NCI-H524 (cell line): ENCODE measurements at places on chromosomes 12 and 14.

- no peak for DNase-seq
These were observed 10.5 kb downstream of the CELA1 start for GRCh38 chr12:51335931-51336330.

GRCh38 chr14:56005191-56006053 lies 112.8 kb upstream of the PELI2 start:
- DNase-seq = no peak

DNA sequence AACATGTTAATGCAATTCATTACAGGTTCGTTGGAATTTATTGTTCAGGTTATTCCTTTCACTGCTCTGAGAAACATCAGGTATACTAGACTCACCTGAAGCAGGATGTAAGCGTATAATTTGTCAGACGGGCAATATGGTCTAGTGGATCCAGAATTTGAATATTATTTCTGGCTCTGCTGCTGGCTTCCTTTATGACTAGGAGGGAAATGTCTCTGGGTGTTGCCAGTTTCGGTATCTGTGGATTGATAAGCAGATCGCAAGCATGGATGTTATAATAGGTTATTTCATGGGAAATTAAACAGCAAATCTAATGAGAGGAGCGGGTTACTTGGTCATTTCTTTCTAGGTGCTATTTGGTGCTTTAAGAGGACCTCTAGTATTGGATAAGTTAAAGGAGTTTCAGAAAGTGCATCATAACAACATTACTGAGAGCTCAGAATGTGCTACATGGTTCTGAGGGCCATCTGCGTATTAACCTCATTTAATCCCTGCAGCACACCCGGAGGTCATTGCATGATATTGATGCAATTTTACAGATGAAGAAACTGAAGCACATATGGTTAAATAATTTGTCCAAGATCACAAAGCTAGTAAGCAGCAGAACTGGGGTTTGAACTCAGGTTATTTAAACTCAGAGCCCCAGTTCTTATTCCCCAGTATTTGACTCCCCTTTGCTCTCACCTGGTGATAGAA lies 47.3 kb upstream of the BCAT1 start:
- DNase-seq = peak; percentile 18

- no peak for DNase-seq
These were observed 367.3 kb downstream of the ALG10 start for GRCh38 chr12:34389378-34390170.

DNA sequence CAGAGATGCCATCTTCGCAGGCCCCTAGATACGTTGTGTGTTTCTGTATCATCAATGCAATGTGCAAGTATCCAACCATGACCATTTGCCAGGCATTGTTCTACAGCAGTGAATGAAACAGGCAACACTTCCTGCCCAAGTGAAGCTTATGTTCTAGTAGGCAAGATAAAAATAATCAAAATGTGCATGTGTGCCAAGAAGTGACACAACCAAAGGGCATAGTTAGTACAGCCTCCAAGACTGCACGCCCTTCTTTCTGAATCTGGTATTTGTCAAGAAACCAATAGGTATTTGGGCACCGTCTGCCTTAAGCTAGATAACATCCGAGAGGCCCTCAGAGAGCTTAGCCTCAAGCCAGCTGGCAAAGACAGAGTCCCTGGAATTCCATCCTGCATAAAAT lies 152.0 kb downstream of the TMEM132C start:
- no peak for DNase-seq

- no peak for DNase-seq
These were observed 55.4 kb downstream of the ASCL1 start for GRCh38 chr12:103012884-103013283.

DNA sequence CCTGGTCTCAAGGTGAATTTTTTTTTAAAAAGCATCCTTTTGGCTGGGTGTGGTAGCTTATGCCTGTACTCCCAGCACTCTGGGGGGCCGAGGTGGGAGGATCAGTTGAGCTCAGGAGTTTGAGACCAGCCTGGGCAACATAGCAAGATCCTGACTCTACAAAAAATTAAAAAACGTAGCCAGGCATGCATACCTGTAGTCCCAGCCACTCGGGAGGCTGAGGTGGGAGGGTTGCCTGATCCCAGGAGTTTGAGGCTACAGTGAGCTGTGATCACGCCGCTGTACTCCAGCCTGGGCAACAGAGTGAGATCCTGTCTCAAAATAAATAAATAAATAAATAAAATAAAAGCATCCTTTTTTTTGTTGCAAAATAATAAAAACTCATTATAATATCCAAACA lies 12.4 kb downstream of the TSPAN9 start:
- DNase-seq = no peak

DNA sequence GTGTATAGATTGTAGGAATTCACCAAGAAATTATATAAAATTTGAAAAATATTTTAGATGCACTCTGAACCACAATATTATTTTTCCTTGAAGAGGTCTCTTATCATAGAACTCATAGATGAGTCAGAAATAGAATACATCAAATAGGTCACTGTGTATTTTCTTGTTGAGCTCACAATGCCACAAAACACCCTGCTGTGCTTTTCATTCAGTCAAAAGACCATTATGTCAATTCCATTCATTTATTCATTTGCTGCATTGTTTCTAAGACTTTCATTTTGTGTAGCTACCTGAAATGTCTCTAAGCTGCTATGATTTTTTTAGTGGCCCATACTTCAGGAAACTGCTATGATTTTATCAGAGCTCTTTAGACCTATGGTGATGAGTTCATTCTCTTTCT lies 231.9 kb upstream of the AVPR1A start:
- no peak for DNase-seq

- DNase-seq = no peak
These were observed 6.9 kb downstream of the C12orf75 start for GRCh38 chr12:105337391-105337790.

GRCh38 chr12:112988224-112988623 lies 9.9 kb downstream of the OAS2 start:
- DNase-seq = no peak

- DNase-seq = no peak
These were observed 69.3 kb downstream of the BCAT1 start for GRCh38 chr12:24879644-24880043.

- DNase-seq = no peak
These were observed 942 bp downstream of the ATF7IP start for GRCh38 chr12:14366209-14367039.

- DNase-seq = no peak
These were observed 10.9 kb upstream of the ZNF705A start for GRCh38 chr12:8145754-8146441.

- peak; percentile 13 for DNase-seq
These were observed 187.2 kb downstream of the SYNE2 start for GRCh38 chr14:64040044-64040443.

GRCh38 chr14:86334355-86334754 lies 804.4 kb downstream of the FLRT2 start:
- DNase-seq = no peak

GRCh38 chr12:85029456-85029855 lies 6.6 kb downstream of the TSPAN19 start:
- DNase-seq = no peak

DNA sequence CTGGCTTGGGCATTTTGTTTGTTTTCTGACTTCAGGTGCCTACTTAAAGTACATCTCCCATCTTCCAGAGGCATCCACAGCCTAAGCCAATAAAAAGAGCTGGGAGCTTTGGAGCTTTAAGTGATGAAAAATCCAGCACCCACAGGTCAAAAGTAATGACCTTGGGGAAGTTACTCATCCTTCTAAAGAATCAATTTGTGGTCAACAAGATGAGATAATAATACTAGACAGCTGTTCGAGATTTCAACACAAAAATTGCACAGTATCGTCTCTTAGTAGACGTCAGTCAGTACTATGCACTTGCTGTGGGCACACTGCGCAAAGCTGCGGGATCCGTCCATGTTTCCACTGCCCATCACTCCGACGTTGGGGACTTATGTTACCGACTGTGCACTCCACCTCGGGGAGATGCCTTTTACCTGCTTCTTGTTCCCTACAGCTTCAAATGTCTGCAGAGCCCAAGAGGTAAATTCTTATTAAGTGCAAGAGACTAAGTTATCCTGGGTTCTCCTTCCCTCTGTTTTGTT lies 1.3 kb downstream of the ST8SIA1 start:
- DNase-seq = no peak

DNA sequence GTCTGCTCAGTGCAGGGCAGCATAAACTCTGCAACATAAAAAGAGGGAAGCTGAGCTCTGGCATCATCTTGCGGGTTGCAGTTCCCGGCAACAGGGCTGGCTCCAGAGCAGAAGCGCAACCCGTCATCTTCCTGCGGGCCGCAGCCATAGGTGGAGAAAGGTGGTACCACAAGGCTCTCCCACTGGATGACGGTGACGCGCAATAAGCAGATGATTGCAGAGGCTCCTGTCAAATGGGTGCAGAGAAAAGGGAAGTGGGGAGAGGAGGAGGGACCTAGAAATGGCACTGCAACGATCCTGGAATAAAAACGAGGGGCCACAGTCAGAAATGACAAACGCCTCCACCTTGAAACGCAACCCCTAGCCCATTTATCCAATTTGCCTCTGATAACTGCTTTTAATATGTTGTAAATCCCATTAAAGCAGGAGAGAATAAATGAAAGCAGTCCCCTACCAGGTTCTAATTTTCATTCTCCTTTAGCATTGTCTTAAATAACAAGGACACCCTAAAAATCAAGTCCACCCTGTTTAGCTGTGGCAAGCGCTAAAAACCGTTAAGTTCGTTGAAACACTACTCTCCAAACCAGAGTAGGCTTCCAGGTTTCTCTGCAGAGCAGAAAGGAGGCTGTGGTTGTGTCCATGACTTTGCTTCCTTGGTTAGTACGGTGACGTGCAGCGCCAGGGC lies 30.9 kb upstream of the TUBA1C start:
- DNase-seq = no peak

DNA sequence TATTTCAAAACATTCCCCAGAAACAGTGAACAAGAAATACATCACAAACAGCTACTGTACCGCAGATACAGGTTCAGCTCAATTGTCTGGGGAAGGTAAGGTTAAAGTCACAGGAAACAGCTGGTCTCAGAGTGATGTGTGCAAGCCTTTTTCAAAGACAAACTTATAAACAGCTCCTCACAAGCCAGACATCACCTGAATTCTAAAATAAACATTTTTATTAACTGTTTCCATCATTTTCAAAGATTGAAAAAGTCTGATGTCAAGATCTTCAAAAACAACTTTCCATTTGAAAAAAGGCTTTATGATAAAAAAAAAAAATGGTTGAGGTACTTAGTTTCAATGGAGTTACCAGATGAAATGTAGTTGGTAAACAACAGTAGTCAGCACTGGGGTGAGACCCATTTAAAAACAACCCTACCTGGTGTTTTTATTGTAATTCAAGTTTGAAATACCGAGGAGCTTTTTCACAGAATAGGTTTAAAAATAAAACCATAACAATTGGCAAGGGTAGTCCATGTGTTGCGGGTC lies 4.0 kb downstream of the BTG1 start:
- DNase-seq = peak; percentile 31

DNA sequence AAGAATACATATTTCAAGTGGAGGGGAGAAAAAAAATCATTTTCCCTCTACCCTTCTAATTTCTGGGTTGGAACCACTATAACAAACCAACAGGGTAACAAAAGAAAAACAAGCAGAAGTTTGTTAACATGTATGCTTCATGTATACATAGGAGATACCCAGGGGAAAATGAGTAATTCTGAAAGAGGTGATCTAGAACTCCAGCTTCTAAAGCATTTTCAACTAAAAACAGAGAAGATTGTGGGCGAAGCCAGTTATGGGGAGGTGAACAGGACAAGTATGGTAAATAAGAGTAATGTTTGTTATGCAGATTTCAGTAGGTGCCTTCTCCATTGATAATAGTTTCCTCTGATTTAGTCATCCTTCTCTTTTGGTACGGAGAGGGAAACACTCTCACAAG lies 16.7 kb downstream of the FNTB start:
- DNase-seq = no peak

GRCh38 chr12:45235087-45236025 lies 19.5 kb downstream of the ANO6 start:
- no peak for DNase-seq

- DNase-seq = no peak
These were observed 28.2 kb downstream of the SOX5 start for GRCh38 chr12:23921099-23921856.

- DNase-seq = no peak
These were observed 4.9 kb downstream of the CERS5 start for GRCh38 chr12:50162230-50162629.

DNA sequence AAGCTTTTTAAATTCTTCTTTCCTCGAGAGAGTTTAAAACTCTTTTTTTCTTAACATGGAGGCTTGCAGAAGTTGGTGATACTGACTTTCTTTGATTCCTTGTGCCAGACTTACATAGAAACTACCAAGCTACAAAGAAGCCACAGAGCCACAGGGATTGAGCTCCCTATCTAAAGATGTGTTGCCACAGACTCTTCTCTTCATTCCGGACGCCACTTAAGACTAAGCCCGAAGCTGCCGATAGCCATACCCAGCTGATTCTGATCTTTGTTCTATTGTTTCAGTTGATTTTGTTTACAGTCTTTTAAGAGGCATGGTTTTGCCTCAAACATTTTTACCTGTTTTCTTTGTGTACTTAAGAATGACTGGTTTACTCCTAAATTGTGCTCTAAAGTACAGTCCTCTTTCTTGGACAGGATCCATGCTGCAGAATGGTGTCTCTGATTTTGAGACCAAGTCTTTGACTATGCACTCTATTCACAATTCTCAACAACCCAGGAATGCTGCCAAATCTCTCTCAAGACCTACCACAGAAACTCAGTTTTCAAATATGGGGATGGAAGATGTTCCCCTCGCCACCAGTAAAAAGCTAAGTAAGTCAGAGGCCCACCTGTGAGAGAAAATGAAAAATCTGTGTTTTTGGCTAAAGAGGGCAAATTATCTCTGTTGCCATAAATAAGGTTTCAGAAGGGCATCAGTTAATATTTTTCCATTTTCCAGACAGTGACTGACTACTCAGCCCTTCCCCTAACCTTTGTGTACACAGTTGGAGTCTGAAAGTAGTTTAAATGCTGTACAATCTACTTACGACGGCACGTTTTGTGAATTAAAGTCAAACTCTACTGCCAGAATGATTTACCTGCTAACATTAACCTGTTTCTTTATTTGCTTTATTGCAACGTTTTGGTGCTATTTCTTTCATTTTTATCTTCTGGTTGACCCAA lies 42.1 kb upstream of the KCNH3 start:
- no peak for DNase-seq

DNA sequence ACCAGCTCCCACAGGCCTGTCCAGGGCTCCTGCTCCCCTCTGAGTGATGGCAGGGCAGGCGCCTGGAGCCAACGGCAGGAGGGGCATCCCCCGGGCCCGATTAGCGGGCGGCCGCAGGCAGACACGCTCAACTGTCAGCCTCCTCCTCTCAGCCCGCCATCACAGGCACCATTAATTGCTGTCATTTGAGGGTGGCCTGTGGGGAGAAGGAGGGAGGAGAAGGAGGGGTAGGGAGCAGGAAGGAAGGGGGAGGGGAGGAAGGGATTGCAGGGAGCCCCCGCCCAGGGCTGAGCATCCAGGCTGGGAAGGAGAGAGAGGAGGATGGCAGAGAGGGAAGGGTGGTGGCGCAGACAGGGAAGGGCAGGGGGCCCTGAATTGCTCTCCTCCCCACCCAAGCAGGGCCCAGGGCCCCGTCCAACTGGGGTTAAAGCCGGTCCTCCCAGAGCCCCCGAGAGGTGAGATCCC lies 36.1 kb downstream of the NCOR2 start:
- DNase-seq = peak; percentile 68

- DNase-seq = peak; percentile 79
These were observed at the start of gene NIN for GRCh38 chr14:50830932-50831725. TSS of gene NIN (minus strand) at chr14:50831162. CDS start at chr14:50822056, 9,106 bp downstream.
